ENCODE measurements at places on chromosomes 5 and 9. TPM values are rescaled to one million over a fixed set of nuclear protein-coding genes. Genes with fewer than 3 reads are reported as not detected.

- peak; percentile 63 for DNase-seq
Measured at GRCh38 chr5:107468276-107468675, 202.5 kb downstream of the EFNA5 start.

DNA sequence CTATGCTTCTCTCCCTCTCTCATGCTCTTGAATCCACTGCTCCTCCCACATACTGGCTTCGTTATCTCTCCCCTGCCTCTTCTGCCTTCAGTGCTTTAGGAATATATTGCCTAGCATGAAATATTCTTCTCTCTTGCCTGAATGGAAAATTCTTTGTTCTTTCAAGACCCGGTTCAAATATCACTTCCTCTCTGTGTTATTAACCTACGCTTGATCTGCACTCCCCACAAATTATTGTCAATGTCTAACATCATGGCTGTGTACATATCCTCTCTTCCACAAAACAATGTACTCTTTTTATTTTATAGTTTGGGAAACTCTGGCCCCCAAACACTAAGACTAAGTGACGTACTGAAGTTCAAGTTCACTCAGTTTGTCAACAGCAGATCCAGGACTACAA, 211.0 kb downstream of the SEC61B start:
- DNase-seq, result no peak

DNA sequence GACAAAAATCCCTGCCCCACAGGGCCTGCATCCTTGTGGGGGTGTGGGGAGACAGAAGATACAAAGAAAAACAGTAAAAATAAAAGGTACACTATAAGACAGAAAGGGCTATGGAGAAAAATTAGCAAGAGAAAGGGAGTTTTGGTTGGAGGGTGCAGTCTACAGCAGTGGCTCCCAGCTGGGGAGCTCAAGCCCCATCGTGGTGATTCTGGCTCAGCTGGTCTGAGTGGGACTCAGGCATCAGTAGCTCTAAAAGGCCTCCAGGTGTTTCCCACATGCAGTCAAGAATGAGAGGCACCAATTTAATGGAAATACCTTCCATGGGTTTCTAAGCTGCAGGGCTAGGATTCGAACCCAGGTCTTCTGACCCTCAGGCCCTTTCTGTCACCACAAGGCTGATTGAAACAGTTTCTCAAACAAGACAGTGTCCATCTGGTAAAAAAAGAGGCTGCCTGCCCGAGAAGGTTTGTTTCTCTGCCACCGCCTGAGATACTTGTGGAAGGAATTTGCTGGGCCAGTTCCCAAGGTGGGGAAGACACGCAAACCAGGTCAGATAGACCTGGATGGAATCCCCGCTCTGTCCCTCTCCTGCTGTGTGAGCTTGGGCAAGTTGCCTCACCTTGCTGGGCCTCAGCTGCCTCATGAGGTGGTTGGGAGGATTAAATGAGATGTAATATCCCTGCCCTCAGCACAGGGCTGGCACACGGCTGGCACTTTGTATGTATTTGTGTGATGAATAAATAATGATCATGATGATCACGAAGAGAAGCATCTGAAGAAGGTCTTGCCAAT, 43.1 kb downstream of the COL27A1 start:
- no peak for DNase-seq

PLCXD3 gene
- total RNA-seq, result 0.11 TPM

DNA sequence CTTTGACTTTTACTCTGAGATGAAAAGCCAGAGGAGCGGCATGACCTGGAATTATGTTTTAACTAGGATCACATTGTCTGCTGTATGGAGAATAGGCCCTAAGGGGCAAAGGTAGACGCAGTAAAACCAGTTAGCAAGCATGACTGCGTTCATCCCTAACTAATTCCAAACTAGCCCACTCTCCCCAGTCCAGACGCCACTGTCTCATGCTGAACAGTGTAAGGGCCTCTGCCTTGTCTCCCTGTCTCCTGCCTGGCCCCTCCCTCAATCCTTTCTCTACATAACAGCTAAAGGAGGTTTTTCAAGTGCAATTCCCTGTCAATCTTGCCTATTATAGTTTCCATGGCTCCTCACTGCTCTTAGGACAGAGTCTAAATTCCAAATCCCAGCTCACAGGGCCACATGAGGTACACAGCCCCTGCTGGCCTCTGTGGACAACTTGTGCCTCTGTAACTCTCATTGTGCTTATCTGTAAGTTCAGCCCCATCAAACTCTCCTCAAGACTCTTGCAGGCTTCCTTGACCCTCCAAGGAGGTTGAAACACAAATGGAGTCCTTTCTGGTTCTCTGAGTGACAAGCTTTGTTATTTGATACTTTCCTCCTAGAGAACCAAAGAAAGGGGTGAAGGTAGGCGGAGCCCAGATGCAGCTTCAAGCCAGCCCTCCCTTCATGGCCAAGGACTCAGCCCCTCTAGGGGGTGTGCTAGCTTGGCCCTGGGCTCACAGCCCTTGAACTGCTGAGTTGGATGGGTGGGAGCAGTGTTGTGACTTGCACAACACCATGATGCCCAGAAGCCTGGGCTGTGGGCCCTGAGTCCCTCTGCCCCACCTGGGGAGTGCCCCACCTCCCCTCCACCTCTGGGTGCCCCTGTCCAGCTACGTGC, 16.0 kb upstream of the SLC22A4 start:
- no peak for DNase-seq

DNA sequence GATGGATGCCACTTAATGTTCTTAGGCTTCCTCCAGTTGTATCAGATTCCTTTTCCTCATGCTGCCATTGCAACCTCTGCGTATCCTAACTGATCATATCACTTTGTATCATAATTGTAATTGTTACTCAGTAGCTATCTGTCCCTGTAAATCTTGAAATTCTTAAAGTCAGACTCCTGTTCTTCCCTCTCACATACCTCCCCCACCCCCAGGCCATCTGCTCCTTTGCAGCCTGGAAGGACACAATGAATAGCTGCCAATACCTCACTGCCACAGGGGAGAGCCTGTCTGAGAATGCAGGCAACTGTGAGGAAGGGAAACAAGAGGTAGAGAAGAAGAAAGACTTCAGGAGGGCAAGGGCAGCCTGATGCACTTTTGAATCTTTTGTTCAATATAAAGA, 228.5 kb downstream of the ENC1 start:
- DNase-seq, result no peak

DNA sequence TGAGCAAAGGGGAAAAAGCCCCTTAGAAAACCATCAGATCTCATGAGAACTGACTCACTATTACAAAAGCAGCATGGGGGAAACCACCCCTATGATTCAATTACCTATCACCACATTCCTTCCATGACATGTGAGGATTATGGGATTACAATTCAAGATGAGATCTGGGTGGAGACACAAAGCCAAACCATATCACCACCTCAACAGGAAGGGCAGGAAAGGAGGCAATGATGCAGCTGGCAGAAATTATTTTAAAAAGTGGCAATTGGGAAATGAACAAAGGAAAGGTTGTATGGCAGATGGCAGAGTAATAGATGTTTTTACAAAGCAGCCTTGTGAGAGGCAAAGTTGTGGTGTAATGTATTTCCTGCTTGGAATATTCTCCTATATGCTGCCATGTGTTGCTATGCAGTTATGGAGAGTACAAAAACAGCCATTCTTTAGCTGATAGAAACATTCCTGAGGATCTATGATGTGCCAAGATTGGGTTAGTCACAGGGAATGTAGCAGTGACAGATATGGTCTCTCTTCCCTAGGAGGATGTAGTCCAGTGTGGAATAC, 138.8 kb downstream of the SMC2 start:
- no peak for DNase-seq

GRCh38 chr5:163458778-163459385, 1.0 kb downstream of the NUDCD2 start:
- DNase-seq, result no peak

- DNase-seq, result no peak
Measured at GRCh38 chr5:164597293-164597900, 1092.0 kb downstream of the MAT2B start.

DNA sequence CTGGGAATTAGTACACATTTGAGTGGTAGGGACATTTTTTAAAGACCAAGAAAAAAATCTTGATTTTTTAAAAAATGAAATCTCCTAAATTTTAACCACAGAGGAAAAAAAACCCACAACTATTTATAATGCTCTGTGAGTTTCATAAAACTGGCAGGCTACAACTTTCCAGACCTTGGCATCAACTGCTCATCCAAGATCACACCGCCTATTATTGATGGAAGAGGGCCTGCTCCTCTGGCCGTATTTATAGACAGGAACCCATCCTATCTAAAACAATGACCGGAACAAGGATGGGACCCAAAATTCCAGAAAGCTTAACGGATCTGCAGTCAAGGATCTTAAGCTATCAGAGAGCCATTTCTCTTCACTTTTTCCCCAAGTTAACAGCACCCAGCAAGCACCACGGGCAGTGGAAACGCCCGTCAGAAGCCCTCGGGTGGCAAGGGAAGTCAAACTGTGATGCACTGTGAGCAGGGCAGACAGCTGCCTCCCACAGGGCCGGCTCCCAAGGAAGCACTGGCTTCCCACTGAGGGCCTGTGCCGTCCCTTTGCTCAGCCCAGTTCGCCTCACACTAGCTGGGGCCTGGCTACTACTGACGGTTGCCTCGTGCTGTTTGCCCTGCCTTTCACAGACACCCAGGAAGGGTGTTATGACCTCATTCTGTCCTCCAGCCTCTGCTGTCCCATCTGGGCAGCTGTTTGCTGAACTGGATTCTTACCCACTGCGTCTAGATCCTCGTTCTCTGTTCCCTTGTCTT, 62.8 kb downstream of the CDC14B start:
- no peak for DNase-seq

- no peak for DNase-seq
Measured at GRCh38 chr9:121909111-121909510, 184.0 kb downstream of the TTLL11 start.

SPATA31A1 gene
- not detected for total RNA-seq

APBB3 gene
- 23.4 TPM for total RNA-seq

PDZD2 gene
- not detected for total RNA-seq

DNA sequence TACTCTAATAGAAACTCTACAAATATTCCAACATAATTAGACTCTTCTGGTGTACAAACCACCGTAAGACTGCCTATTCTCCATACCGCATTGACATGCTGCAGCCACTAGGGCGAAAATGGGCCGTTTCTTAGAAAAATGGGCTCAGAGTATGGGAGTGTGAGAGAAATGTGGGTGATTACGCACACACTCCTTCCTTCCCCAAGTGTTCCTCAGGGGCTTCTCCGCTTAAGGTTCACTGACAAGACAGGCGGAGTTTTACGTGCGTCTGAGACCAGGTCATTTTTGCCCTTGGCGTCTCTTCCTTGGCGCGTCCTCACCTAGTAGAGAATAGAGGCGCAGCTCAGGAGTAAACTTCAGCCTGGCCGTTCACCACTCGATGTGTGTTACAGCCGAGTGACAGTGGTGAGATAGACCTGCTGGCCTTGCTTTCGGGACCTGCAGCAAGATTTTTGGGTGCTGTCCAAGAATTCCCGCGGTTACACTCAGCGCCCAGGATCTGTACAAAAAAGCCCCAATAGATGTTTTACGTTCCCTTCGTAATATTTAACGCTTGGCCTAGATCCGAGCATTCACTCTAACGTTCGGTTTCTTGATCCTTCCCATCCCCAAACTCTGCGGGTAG, 1.8 kb upstream of the NTRK2 start:
- DNase-seq, result no peak

GPR151 gene
- total RNA-seq, result not detected

GRCh38 chr5:97627272-97627671, 444.2 kb upstream of the RIOK2 start:
- DNase-seq, result no peak

RNF183 gene
- 0.92 TPM for total RNA-seq

GRCh38 chr5:27652505-27652904, 614.1 kb upstream of the CDH9 start:
- no peak for DNase-seq

- DNase-seq, result no peak
Measured at GRCh38 chr5:17314907-17315471, 97.6 kb downstream of the BASP1 start.

ROPN1L gene
- 7.1 TPM for total RNA-seq

GRCh38 chr5:139275956-139276355, 17.6 kb upstream of the MATR3 start:
- DNase-seq, result no peak

GRCh38 chr5:55096861-55097260, 5.6 kb upstream of the GZMA start:
- DNase-seq, result no peak

FCN2 gene
- total RNA-seq, result not detected

DNA sequence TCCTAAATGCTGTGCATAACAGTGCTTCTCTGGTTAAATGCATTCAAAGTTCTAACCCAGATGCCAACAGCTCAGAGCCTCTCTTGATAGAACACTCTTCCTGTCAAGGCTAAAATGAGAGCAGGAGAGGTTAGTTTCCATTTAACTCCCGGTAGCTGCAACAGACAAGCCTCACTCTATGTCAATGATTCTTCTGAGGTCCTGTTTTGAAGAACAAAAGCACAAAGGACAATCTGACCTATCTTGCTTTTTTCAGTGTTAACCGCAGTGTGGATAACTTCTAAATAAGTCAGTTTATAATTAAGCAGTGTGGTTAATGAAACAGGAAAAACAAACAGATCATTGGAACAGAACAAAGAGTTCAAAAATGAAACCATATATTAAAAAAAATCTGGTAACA, 80.7 kb downstream of the ANKRD55 start:
- DNase-seq, result no peak

DNA sequence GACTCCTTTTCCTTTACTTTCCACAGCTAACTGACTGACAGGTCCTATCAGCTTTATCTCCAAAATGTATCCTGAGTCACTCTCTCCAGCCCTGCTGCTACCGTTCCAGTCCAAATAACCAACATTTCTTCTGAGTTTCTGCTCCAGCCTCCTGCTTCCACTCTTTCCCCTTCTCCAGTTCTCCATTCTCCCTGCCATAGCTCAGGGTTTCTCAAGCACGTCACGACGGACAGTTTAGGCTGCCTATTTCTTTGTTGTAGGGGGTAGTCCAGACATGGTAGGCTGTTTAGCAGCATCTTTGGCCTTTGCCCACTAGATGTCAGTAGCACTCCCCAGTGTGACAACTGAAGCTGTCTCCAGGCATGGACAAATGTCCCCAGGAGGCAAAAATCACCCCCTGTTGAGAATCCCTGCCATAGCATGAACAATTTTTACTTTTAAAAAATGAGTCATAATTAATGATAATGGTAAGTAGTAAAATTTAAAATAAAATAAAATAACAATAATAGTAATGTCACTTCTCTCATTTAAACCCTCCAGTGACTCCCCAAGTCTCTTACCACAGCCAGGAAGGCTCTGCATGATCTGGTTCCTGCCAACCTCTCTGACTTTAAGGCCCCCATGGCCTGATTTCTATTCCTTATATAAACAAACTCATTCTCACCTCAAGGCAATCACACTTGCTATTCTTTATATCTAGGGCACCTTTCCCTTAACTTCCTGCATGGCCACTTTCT, 105.4 kb upstream of the FER start:
- peak; percentile 55 for DNase-seq

DNA sequence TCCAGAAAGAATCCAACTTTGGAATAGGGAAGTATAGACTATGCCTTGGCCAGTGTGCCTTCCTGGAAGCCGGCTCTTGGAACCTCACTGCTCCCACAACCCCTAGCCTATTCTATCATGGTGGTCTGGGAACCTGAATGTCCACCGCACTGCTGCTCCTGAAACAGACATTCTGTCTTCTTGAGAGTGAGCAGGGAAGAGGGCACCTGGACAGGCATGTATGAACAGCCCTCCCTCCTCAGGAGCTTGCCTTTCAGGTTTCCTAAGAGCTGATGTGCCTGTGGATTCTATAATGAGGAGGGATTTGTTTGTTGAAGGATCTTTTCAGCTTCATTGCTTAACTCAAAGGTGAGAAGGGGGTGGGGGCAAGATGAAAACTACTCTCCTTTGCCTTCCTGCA, 55.1 kb upstream of the XPA start:
- no peak for DNase-seq

GRCh38 chr5:52915176-52915875, 73.8 kb upstream of the ITGA2 start:
- peak; percentile 53 for DNase-seq
